ENCODE measurements at places on chromosomes 6 and 20. TPM values are rescaled to one million over a fixed set of nuclear protein-coding genes. Genes with fewer than 3 reads are reported as not detected.

The FLRT3 gene
- 0.51 TPM for total RNA-seq

DNA sequence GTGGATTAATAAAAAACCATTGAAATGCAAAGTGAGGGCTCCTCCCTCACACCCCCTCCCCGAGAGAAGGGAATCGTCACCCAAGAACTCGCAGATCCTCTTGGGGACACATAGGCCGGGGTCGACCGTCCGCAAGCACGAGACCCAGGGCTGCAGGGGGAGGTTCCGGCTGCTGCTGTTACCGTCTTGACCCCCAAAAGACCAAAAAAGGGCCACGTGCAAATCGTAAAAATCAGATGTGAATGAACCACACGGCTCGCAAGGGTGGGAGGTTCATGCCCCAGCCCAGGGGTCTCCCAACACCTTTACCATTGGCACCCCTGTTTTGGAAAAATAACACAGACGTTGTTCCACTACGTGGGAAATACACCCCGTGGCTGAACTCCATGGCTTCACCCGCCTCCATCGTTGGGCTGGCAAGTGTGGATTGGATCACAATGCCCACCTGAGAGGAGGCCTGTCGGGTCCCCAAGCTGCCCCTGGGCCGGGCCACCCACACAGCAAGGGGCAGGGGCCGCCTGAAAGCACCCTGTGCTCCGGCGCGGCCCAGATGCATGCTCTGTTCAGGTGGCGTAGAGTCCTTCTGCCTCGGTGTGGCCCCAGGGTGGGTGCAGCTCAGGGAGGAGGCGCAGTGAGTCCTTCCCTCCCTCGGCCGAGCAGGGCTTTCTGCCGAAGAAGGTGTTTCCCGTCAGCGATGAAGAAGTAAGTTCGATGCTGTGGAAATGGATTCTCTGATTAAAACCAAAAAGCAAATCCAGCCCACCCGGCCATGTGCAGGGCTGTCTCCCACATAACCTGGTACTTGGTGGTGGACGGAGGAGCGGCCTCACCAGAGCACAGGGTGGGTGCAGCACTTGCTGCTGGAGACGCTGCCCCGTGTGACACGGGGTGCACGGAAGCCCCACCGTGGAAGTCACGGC is 85.0 kb downstream of the YTHDF1 start:
- no peak for DNase-seq

The SLC32A1 gene
- total RNA-seq: not detected

DNA sequence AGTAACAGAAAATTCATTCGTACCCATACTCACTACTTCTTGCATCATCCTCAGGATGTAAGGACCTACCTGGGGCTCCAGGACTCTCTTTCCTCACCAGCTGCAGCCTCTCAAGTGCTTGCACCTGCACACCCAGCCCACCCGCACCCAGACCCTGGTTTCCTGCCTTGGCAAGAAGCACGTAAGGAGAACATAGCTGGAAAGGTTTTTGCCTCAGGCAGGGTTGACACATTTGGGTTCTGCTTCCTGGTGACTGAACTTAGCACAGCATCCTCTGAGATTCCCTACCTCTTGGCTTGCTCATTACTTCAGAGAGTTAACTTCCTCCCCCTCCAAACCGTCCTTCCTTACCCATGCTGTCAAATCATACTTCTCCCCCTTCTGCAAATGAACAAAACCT is 556.9 kb downstream of the CD83 start:
- DNase-seq: no peak

DNA sequence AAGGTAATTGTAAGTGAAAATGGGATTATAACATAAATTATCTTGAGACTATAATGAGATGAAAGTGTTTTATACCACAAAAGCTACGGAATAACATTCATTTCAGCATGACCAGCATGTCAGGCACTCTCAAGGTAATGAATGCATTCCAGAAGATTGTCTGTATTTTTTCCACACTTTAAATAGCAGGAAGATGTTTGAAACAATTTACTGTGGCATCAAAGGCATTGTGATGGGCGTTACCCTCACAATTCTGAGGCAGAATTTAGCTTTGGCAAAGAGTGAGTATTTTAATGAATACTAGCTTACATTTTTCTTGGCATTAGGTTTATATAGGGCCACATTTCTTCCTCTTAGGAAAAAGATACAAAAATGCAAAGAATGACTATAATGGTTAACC is 627.2 kb downstream of the BCKDHB start:
- DNase-seq: no peak

- DNase-seq: no peak
Observed at GRCh38 chr6:88725111-88725975, 238.1 kb downstream of the RNGTT start.

DNA sequence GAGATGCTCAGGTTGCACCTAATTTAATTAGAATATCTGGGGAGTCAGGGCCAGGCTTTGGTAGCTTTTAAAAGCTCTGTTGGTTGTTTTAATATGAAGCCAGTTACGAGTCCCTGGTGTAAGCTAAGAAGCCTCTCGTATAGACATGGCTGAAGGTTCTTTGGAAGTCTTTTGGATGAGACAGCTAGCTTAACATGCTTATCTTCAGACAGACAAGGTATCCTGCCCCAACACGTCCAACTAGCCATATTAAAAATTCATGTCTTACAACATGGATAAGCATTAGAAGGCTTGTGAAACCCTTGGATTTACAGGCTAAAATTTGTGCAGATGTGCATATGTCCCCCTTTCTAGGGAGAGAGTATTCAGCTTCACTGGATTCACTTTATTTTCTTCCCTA is 105.7 kb upstream of the KCNK16 start:
- DNase-seq: no peak

The SLC23A2 gene
- total RNA-seq: 25.0 TPM

GRCh38 chr20:23049201-23050075 is at the start of gene THBD:
Gene THBD, minus strand, starts transcription at chr20:23049672. Its CDS starts 168 bp downstream, at chr20:23049504.
- peak; percentile 91 for DNase-seq

GRCh38 chr6:100457311-100457990 is 7.3 kb downstream of the SIM1 start:
- DNase-seq: no peak

The ADTRP gene
- total RNA-seq: 0.47 TPM

The WFDC12 gene
- not detected for total RNA-seq

The DNMT3B gene
- 2.9 TPM for total RNA-seq

- no peak for DNase-seq
Observed at GRCh38 chr20:45346851-45347250, 1.4 kb downstream of the SDC4 start.
